Nephron progenitor cell (in vitro differentiated cells): ENCODE measurements at places on chromosomes 7 and 10.

DNA sequence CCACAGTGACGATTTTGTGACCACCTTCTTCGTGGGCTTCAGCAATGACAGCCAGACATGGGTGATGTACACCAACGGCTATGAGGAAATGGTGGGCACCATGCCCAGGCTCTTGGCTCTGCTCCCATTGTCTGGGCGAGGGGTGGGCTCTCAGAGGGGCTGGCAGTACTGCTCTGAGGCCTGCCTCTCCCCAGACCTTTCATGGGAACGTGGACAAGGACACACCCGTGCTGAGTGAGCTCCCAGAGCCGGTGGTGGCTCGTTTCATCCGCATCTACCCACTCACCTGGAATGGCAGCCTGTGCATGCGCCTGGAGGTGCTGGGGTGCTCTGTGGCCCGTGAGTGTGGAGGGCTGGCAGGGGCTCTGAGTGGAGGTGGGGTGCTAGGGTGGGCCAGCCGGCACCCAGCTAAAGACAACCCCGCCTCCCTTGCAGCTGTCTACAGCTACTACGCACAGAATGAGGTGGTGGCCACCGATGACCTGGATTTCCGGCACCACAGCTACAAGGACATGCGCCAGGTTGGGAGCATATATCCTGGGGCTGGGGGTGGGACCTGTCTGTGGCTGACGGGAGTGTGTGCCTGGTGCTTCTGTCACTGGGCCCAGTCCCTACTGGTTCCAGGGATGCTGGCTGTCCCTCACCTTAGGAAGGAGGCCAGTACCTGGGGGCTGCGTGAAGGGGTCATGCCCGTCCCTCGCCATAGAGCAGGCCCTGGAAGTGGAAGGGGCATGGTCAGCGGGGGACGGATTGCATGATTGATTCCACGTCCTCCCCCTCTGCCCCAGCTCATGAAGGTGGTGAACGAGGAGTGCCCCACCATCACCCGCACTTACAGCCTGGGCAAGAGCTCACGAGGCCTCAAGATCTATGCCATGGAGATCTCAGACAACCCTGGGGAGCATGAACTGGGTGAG is 6.8 kb downstream of the AEBP1 start:
- no peak for DNase-seq

DNA sequence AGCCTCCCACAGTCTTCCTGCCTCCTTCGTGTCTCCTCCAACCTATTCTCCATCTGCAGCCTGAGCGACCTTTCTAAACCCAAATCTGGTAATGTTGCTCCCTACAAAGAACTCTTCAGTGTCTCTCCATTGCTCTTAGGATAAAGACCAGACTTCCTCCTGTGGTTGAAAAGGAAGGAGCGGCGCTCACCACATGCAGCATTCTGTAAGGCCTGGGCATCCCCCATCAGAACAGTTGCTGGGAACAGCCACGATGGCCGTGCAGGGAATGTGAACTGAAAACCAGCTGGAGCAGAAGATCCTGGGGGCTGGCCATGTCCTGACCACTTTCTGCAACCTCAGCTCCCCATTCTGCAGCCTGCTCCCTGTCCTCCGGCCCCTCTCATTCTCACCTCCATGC is 237.8 kb upstream of the ZMIZ1 start:
- no peak for DNase-seq

GRCh38 chr10:5611899-5612680 is 54.3 kb downstream of the ASB13 start:
- DNase-seq = no peak

- DNase-seq = no peak
Measured at GRCh38 chr10:80504158-80504811, 33.4 kb upstream of the SH2D4B start.

GRCh38 chr10:116995648-116996047 is 9.3 kb downstream of the SHTN1 start:
- DNase-seq = no peak

- no peak for DNase-seq
Measured at GRCh38 chr10:26879744-26880143, 19.0 kb upstream of the ABI1 start.

DNA sequence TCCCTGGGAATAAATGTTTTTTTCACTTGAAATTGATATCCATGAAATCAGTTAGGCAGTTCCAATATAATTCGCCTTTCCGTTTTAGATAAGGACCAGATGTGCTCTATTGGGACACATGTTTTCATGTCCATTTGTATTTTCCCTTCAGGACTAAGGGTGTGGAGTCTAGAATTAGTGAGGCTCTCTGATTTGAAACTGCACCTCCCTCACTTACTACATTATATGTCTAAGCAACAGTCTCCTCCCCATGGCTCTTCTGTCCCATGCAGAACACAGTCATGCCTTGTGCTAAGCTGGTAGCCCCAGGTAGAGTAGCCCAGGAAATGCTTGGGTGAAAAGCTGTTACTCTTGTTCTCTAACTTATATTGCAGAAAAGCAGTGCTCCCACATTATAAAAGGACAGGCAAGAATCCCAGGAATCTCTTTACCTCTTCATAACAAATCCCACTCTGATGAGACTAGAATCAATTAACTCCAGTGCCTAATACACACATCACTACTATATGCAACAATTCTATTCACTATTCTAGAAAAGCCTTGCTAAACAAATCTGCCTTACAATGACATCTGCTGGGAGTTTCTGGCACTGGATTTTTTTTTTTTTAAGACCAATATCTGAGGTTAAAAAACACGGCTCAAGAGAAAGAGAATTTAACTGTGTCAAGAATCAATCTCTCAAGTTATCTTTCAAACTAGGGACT is 293.9 kb downstream of the SNX13 start:
- DNase-seq = no peak

GRCh38 chr10:7408291-7409044 is 2.4 kb downstream of the SFMBT2 start:
- DNase-seq = peak; percentile 77

DNA sequence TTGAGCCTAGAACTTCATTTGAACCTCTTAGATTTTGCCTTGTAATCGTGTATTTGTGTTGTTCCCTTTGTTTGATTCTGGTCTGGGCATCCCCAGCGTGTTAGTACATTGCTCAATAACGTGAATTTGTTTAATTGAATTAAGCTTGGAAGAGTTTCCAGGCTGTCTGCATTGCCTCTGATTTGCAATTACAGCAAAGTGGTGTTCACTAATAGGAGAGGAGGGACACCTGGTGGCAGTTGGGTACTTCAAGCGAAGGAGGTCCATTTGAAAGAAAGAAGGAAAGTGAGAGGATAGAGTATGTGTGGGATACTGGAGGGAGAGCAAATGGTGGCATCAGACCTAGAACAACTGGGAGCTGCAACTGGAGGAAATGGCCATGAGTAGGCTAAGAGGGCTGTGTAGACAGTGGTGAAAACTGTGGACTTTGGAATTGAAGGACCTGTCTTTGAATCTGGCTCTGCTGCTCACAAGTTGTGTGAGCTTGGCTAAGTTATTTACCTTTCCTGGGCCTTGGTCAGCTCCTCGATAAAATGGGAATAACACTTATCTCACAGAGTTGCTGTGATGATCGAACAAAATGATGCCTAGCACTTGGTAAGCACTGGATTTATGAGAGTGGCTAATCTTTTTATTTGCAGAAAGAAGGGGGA is 15.1 kb downstream of the LSMEM1 start:
- DNase-seq = peak; percentile 22

- DNase-seq = no peak
Measured at GRCh38 chr7:78395298-78396036, 596.9 kb downstream of the PHTF2 start.

GRCh38 chr7:104299323-104299722 is 29.1 kb upstream of the LHFPL3 start:
- DNase-seq = no peak

GRCh38 chr10:53072144-53072543 is 299.6 kb upstream of the MBL2 start:
- no peak for DNase-seq

DNA sequence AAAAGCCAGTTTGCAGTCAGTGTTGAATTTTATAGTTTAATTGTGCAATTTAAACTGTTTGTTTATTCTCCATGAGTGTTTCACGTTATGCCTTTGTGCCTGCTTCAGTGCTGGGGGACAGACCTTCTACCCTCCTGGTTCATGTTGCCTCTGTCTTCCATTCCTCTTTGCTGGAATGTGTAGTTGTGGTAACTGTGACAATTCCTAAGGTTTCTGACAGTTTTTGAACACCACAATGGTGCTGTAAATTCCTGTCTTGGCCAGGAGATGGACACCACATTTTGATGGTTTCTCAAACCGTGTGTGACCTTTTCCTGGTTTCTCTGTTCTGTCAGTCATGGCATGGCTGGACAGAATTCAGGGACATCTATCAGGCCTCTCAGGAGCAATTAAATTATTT is 201.7 kb downstream of the BICC1 start:
- no peak for DNase-seq

DNA sequence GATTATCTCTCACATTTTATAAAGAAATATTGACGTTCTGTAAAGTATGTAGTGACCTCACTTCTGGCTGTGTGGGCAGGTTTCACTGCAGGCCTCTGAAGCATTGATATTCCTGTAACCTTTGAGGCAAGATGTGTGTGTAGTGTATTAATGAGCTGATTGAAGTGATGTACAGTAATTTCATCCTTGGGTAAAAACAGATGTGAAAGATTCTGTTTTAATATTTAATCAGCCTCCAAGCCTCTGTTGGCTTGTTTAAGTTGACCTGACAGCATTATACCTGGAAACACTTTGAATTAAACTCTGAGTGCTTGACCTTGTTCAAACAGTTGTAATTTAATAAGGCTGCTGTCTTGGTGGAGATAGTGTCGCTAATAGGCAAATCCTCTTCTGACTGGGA is 74.9 kb downstream of the KAT6B start:
- no peak for DNase-seq

DNA sequence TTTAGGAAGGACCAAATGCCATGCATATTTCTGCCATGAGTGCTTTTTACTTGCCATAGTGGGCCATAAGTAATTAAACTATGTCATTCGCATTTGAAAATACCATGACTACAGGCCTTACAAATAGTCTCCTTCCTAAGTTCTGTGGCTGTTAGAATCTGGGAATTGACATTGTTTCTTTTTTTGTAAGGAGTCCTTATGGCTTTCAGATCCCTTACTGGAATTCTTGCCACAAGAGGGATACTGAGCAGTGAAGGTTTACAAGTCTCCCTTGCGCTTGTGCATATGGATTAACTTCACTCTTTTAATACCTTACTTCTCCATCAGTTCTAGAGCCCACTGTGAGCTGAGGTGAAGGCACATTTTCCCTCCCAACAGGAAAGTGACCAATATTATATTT is 166.0 kb downstream of the NRG3 start:
- DNase-seq = no peak

DNA sequence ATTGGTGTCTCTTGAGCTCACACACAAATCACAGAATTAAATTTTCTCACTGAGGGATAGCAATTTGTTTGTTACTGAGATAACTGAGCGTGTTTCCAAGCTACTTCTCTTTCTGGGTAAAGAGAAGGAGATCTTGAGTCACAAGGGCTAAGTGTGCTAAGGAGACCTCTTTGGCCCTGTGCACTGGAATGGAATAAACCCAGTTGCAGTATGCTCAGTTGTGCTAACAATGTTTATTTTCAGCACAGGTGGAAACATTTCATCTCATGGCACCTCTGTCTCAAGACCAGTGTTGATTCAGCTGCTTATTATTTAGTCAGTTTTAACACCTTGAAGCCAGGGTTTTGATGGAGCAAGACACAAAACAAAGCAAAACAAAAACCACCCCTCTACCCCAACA is 22.5 kb upstream of the UBE2H start:
- no peak for DNase-seq

GRCh38 chr10:127158662-127159061 is 37.7 kb downstream of the INSYN2A start:
- no peak for DNase-seq

GRCh38 chr7:464454-465401 is 54.9 kb downstream of the PDGFA start:
- DNase-seq = no peak

DNA sequence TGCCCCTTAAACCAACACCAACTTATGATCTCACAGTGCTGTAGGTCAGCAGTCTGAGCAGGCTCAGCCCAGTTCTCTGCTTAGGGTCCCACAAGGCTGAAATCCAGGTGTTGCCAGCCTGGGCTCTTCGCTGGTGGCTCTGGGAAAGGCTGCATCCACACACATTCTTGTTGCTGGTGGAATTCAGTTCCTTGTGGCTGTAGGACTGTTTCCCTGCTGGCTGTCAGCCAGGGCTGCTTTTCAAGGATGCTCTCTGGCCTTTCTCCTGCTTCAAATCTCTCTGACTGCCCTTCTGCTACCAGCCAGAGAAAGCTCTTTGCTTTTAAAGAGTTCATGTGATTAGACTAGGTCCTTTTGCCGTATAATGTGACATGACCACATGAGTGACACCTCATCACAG is 15.3 kb downstream of the POLL start:
- DNase-seq = no peak

- DNase-seq = no peak
Measured at GRCh38 chr10:76026176-76026771, 594.9 kb downstream of the LRMDA start.

DNA sequence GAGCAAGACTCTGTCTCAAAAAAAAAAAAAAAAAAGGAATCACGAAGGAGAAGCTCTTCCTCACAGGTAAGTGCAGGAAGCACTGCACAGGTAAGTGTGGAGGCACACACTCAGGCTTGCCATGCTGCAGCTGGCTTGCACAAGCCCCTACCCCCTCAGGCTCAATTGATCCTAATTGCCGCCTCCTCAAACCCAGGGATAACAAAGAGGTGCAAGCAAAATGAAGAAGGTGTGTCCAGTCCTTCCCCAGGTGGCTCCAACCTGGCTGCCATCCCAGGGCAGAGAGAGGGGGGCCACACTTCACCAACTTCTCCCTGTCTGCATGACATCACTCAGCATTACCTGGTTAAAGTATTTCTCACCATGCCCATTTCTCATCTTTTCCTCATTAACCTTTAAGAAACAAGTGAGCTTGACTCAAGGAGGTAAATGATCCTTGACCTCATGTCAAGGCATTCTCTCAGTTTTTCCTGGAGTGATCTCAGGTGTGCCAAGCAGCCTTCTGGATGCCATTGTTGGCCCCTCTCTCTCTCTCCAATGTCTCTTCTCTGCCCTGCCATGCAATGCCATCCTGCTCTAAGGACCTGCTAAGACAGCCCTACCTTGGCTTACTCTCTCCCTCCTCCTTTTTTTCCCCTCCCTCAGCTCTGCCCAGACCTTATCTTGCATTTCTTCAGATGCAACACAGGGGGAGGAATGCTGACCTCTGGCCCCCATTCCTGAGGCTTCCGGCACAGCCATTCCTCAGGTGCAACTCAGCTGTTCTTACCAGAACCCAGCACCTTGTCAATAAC is 13.0 kb upstream of the TRPV6 start:
- no peak for DNase-seq

DNA sequence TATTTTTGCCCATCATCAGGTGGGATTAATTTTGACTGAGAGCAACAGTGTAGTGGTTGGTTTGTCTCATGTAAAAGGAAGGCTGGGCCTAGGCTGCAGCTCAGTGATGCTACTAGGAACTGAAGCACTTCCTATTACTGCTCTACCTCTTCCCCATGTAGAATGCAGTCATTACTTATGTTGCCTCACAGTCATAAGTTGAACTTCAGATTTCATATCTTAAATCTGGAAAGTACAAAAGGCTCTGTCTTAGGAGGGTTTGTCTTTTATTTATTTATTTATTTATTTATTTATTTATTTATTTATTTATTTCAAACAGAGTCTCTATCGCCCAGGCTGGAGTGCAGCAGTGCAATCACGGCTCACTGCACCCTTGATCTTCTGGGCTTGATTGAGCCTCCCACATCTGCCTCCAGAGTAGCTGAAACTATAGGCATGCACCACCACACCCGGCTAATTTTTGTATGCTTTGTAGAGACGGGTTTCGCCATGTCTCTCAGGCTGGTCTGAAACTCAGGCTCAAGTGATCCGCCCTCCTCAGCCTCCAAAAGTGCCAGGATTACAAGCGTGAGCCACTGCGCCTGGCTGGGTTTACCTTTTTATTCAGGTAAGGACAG is 721.7 kb upstream of the GALNT17 start:
- no peak for DNase-seq
